ENCODE measurements at places on chromosomes 6 and 20. TPM values are rescaled to one million over a fixed set of nuclear protein-coding genes. Genes with fewer than 3 reads are reported as not detected.

Gene COQ3
- total RNA-seq, result 4.8 TPM

Gene RFX6
- 28.7 TPM for total RNA-seq

DNA sequence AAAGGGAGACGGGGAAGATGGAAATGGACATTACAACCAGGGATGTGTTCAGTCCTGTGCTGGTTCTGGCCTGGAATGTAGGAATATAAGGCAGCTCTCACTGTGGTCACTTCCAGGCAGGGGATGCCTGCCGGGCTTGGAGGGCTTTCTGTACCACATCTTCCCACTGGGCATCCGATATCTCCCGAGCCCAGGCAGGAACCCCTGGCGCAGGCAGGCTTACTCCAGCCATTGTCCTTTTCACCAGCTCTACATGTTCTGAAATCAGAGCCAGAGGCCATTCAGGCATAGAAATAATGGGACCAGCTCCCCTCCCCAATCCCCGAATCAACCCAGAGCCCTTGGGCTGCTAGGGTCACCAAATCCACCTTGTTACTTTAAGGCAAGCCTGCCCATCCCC, 1.4 kb downstream of the MEA1 start:
- H3K4me1 ChIP-seq, result peaks cover 30% of the 10 kb centered on the region
- H3K27me3 ChIP-seq, result no peaks in the 10 kb centered on the region
- H3K27ac ChIP-seq, result peak overlapping the region; percentile 59
- peaks cover 12% of the 10 kb centered on the region for H3K36me3 ChIP-seq
- no peak for DNase-seq

DNA sequence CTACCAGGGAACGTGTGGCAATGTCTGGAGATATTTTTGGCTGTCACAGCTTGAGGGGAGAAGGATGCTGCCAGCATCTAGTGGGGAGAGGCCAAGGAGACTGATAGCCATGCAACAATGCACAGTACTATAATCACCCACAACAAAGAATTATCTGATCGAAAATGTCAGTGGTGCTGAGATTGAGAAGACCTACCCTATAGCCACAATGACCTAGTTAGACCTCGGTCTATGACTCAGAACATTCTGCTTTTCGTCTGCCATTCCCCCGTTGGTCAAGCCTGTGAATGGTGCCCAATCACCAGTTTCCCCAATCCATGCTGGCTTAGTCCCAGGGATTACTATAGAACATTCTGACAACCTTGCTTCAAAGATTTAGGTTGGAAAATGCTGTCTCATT, 93.5 kb downstream of the TMEM200A start:
- no peak overlapping the region for H3K27ac ChIP-seq
- H3K36me3 ChIP-seq, result no peaks in the 10 kb centered on the region
- H3K4me3 ChIP-seq, result no peak overlapping the region
- no peak for DNase-seq
- no peaks in the 10 kb centered on the region for H3K27me3 ChIP-seq
- H3K4me1 ChIP-seq, result no peaks in the 10 kb centered on the region

Gene LINC00237
- not detected for total RNA-seq

GRCh38 chr20:53183181-53183580, 211.0 kb downstream of the TSHZ2 start:
- peaks cover 3% of the 10 kb centered on the region for H3K27me3 ChIP-seq
- no peak for DNase-seq
- H3K36me3 ChIP-seq, result no peaks in the 10 kb centered on the region
- peaks cover 25% of the 10 kb centered on the region for H3K4me1 ChIP-seq

GRCh38 chr6:2403546-2403945, 158.1 kb upstream of the GMDS start:
- no peak overlapping the region for H3K27ac ChIP-seq
- H3K4me3 ChIP-seq, result no peak overlapping the region
- no peak for DNase-seq
- H3K4me1 ChIP-seq, result no peaks in the 10 kb centered on the region

DNA sequence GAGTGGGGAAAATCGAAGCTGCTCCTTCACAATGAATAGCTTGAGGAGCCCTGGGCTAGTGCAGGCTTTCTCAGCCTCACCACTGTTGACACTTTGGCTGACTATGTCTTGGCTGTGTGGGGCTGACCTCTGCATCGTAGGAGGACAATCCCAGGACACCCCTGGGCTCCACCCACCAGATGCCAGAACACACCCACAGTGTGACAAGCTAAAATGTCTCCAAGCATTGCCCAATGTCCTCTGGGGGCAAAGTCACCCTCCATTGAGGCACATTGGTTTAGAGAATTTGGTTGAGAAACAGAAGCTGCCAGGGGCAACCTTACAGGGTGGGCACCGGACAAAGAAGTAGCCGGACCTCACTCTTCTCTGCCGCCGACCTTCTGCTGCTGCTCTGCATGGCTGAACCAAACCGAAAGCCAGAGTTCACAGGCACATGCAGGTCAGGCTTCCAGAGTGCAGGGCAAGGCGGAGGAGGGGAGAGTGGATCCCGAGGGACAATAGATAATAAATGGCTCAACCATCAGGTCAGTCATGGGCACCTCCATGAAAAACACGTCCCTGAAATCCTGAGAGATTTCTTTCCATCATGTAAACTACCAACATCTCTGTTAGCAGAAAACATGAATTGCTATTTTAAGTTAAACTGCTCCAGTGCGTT, 189.0 kb downstream of the LRFN2 start:
- peaks cover 8% of the 10 kb centered on the region for H3K4me1 ChIP-seq
- H3K27me3 ChIP-seq, result peaks cover 2% of the 10 kb centered on the region
- H3K4me3 ChIP-seq, result no peak overlapping the region
- no peak overlapping the region for H3K27ac ChIP-seq

- H3K4me1 ChIP-seq, result peaks cover 18% of the 10 kb centered on the region
- H3K4me3 ChIP-seq, result no peak overlapping the region
- DNase-seq, result no peak
- no peak overlapping the region for H3K27ac ChIP-seq
These were observed 43.7 kb downstream of the FOXP4 start for GRCh38 chr6:41589636-41590622.

GRCh38 chr6:157778719-157779118, 44.3 kb upstream of the SNX9 start:
- H3K4me1 ChIP-seq, result peaks cover 12% of the 10 kb centered on the region
- no peak overlapping the region for H3K27ac ChIP-seq
- DNase-seq, result no peak
- no peaks in the 10 kb centered on the region for H3K36me3 ChIP-seq
- H3K4me3 ChIP-seq, result no peak overlapping the region

Data from progenitor cell of endocrine pancreas (in vitro differentiated cells).